ENCODE measurements at places on chromosomes 7 and 10.
A peak's percentile ranks its signal among the peaks of the same experiment; 100 is the strongest.

GRCh38 chr7:155495440-155496248 is 37.7 kb downstream of the EN2 start:
- no peak overlapping the region for H3K4me3 ChIP-seq
- no peak overlapping the region for H3K27ac ChIP-seq
- H3K36me3 ChIP-seq: no peaks in the 10 kb centered on the region
- H3K4me1 ChIP-seq: no peaks in the 10 kb centered on the region
- no peak for DNase-seq

DNA sequence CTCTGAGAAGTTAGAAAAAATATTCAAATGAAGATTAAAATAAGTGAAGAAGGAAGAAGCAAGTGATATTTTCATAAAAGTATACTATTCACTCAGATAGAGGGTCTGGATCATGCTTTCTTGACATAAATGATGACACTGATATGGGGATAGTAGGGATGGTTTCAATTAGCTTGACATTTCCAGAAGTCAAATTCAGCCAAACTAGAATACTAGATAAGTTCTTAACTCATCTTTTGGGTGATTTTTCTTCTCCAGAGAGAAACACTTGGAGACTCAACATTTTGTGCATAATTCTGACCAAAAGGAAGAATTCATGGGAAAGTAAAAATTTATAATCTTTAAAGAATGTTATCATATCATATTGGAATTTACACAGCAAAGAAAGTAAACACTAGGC is 152.0 kb upstream of the LRGUK start:
- no peak overlapping the region for H3K4me3 ChIP-seq
- H3K4me1 ChIP-seq: no peaks in the 10 kb centered on the region
- H3K27me3 ChIP-seq: no peaks in the 10 kb centered on the region
- no peak overlapping the region for H3K27ac ChIP-seq
- no peaks in the 10 kb centered on the region for H3K36me3 ChIP-seq

- H3K36me3 ChIP-seq: no peaks in the 10 kb centered on the region
- no peak overlapping the region for H3K27ac ChIP-seq
- H3K27me3 ChIP-seq: no peaks in the 10 kb centered on the region
- no peak for DNase-seq
- no peak overlapping the region for H3K4me3 ChIP-seq
These were observed 351.2 kb downstream of the DNAJB6 start for GRCh38 chr7:157687845-157688532.

GRCh38 chr7:11748884-11749283 is 83.1 kb downstream of the THSD7A start:
- no peaks in the 10 kb centered on the region for H3K27me3 ChIP-seq
- H3K4me3 ChIP-seq: no peak overlapping the region
- peaks cover 8% of the 10 kb centered on the region for H3K4me1 ChIP-seq
- H3K27ac ChIP-seq: no peak overlapping the region

GRCh38 chr7:73876973-73877372 is 16.0 kb downstream of the TMEM270 start:
- no peak overlapping the region for H3K4me3 ChIP-seq
- no peak overlapping the region for H3K27ac ChIP-seq
- H3K27me3 ChIP-seq: no peaks in the 10 kb centered on the region
- H3K4me1 ChIP-seq: no peaks in the 10 kb centered on the region

DNA sequence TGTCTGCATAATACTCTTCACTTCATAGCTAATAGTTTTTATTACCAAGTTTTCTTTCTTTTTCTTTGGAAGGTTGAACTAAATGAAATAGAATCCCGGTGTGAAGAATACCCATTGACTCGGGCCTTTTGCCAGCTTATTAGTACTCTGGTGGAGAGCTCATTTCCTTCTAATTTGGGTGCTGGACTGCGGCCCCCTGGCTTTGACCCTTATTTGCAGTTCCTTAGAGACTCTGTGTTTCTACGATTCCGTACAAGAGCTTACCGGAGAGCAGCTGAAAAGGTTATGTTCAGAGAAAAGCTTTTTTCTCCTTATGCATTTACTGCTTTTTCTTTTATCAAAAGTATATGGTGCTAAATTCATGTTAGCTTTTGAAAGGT is 40.2 kb downstream of the NUP205 start:
- H3K4me3 ChIP-seq: no peak overlapping the region
- no peaks in the 10 kb centered on the region for H3K27me3 ChIP-seq
- no peak for DNase-seq
- no peak overlapping the region for H3K27ac ChIP-seq
- H3K4me1 ChIP-seq: no peaks in the 10 kb centered on the region

DNA sequence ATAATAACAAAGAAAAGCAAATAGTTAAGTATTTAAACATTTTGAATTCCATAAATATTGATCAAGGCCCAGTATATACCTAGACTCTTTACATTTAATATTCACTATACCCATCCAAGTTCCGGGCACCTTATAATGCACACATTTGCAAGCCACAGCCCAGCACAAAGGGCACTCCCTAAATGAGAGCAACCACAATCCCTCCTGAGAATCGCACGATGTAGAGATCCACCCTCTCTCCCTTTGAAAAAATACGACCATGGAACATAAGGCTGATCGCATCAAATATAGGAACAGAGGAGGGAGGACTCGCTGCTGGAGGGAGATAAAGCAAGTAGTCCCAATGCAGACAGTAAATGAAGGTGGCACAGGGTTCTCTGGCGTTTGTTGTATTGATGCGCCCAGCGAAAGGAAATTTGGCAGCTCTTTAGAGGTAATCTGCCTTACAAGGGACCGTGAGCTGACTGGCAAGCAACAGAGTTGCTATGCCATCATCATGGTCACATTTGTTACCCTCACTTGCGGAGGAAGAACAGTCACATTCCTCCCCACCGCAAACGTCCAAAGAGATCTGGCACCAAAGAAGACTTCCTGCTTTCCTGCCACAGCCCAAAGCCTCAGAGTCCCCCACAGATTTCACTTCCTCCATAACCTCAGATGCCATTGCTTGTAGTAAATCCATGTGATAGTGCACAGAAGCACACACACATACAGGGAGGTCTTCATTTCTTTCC is 16.1 kb upstream of the TAS2R40 start:
- DNase-seq: peak; percentile 58
- no peak overlapping the region for H3K4me3 ChIP-seq
- H3K27ac ChIP-seq: no peak overlapping the region

DNA sequence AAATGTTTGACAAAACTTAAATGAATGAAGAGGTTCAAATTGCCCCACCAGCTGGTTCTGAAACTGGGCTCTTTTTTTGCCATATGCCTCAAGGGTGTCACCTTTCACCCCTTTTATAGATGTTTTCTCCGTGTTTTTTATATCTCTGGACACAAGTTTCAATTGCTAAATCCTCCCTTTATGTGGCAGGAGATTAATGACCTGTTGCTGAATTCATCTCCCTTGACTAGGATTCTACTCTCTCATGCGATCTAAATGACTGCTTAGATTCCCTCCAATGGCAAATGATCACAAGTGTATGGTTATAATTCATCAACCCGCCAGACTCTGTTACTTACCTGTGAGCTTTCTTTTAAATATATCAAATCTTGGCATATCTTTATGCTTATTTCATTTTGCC is 677.0 kb upstream of the POT1 start:
- H3K36me3 ChIP-seq: no peaks in the 10 kb centered on the region
- DNase-seq: no peak
- no peak overlapping the region for H3K4me3 ChIP-seq
- no peak overlapping the region for H3K27ac ChIP-seq

- no peak overlapping the region for H3K27ac ChIP-seq
- H3K27me3 ChIP-seq: no peaks in the 10 kb centered on the region
- H3K4me1 ChIP-seq: no peaks in the 10 kb centered on the region
These were observed 4.7 kb upstream of the ABLIM1 start for GRCh38 chr10:114662646-114663217.

- H3K4me1 ChIP-seq: peaks cover 7% of the 10 kb centered on the region
- H3K27ac ChIP-seq: peak overlapping the region; percentile 69
- H3K27me3 ChIP-seq: no peaks in the 10 kb centered on the region
- DNase-seq: peak; percentile 59
- peak overlapping the region; percentile 78 for H3K4me3 ChIP-seq
These were observed 529 bp downstream of the HPS1 start for GRCh38 chr10:98446151-98446660.

DNA sequence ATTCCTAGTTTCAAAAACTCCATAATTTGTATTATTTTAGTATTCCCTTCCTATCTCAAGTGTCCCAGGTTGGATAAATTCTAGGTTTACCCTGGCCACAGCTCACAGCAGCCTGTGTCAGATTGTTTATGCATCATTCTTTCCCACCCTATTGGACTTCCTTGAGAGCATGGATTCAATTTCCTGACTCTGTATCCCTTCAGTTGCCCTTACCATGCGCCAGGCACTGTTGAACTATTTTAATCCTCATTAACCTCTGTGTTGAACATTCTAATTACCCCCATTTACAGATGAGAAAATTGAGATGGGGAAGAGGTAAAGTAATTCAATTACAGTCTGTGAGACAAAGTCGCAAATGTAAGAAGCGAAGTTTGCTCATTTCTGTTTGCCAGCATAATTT is 58.8 kb downstream of the STEAP1B start:
- peaks cover 58% of the 10 kb centered on the region for H3K4me1 ChIP-seq
- DNase-seq: no peak
- H3K27ac ChIP-seq: no peak overlapping the region
- no peaks in the 10 kb centered on the region for H3K36me3 ChIP-seq
- no peaks in the 10 kb centered on the region for H3K27me3 ChIP-seq
- no peak overlapping the region for H3K4me3 ChIP-seq

GRCh38 chr10:123870260-123870659 is 21.3 kb downstream of the CPXM2 start:
- H3K36me3 ChIP-seq: no peaks in the 10 kb centered on the region
- DNase-seq: no peak
- no peak overlapping the region for H3K4me3 ChIP-seq

- H3K36me3 ChIP-seq: no peaks in the 10 kb centered on the region
- no peak overlapping the region for H3K27ac ChIP-seq
- H3K4me1 ChIP-seq: peaks cover 20% of the 10 kb centered on the region
These were observed 184.5 kb upstream of the INHBA start for GRCh38 chr7:41887416-41887815.

- H3K4me3 ChIP-seq: no peak overlapping the region
- no peak for DNase-seq
- no peaks in the 10 kb centered on the region for H3K27me3 ChIP-seq
These were observed 6.8 kb upstream of the MSRB2 start for GRCh38 chr10:23088609-23089008.

DNA sequence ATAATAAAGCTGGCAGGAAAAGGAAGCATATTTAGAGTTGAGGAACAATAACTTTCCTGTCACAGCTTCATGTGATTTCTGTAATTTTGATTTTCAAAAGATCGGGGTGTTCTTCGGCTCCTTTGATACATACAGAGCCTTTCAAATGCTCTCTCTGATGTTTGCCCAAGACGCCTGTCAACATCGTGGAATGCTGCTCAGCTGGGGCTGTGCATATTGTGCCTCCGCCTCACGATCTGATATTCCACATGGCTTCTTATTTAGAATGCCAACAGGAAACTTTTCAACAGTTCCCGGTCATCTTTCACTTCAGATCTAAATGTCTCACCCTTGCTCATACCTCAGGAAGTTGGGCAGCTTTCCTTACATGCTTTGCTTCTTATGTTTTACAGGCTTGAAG is 7.3 kb downstream of the NPY start:
- no peak overlapping the region for H3K4me3 ChIP-seq
- no peaks in the 10 kb centered on the region for H3K4me1 ChIP-seq
- H3K27me3 ChIP-seq: no peaks in the 10 kb centered on the region
- no peaks in the 10 kb centered on the region for H3K36me3 ChIP-seq
- no peak overlapping the region for H3K27ac ChIP-seq

GRCh38 chr7:152180587-152180986 is 155.1 kb downstream of the GALNT11 start:
- no peak for DNase-seq
- H3K27me3 ChIP-seq: no peaks in the 10 kb centered on the region
- H3K4me3 ChIP-seq: no peak overlapping the region
- H3K36me3 ChIP-seq: peaks cover 69% of the 10 kb centered on the region
- H3K4me1 ChIP-seq: no peaks in the 10 kb centered on the region

DNA sequence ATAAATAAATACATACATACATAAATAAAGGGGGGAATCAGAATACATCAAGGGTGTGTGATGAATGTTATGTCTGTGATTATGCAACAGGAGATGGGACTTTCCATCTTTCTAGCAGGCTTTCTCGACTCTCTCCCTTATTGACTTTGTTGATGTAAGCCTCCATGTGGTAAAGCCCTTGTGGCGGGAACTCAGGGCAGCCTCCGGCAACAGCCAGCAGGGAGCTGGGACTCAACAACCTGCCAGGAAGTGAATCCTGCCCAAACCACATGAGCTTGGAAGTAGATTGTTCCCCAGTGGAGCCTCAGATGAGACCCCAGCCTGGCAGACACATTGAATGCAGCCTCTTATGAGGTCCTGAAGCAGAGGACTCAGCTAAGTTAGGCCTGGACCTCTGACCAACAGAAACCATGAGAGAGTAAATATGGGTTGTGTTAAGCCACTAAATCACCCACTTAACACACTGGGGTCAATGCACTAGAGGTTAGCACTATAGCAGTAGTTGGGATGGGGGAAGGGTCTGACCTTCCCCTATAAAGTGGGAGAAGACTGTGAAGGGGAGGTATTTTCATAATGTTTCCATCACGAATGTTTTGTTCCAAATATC is 104.0 kb downstream of the JCAD start:
- no peak overlapping the region for H3K4me3 ChIP-seq
- no peaks in the 10 kb centered on the region for H3K36me3 ChIP-seq
- no peak for DNase-seq
- peaks cover 9% of the 10 kb centered on the region for H3K4me1 ChIP-seq

DNA sequence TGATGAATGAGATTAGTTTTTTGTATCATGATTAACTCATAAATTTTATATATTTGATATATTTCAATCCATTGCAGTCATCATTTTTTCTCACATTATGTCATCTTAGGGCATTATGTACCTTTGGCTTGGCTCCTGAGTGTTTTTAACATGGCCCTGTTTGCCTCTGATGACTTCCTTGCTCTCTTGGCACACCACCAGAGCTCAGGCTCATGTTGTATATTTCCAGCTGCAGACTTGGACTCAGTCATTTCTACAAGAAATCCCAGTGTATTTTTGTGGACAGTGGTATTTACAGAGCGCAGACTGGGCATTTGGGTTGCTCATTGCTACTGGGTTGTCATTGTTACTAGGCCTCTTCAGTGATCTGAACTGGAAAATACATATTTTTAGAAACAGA is 188.5 kb downstream of the ADRA2A start:
- H3K27ac ChIP-seq: no peak overlapping the region
- H3K27me3 ChIP-seq: no peaks in the 10 kb centered on the region
- DNase-seq: no peak

- no peak overlapping the region for H3K4me3 ChIP-seq
- no peaks in the 10 kb centered on the region for H3K27me3 ChIP-seq
- no peaks in the 10 kb centered on the region for H3K36me3 ChIP-seq
- DNase-seq: no peak
- H3K27ac ChIP-seq: no peak overlapping the region
These were observed 37.4 kb upstream of the GRM8 start for GRCh38 chr7:127290116-127290655.
